AG09309 (cell line): ENCODE measurements at places on chromosomes 6 and 20.

DNA sequence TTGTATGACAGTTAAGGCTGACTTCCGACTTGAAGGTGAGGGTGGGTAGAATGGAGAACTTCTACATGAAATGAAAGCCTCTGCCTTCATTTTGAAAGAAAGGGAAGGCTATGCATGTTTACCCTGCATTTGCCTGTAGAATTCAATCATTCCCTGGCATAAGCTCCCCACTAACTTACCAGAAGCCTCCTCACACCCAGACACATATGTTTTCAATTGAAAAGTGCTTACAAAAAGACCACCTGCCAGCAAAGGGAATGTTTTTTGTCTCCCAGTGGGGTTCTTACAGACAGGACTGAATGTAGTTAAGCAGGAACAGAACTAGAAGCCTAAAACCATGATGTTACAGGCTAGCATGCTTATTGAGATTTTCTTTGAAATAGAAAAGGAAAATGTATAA lies 392.1 kb upstream of the HSF2 start:
- DNase-seq, result no peak

GRCh38 chr6:13635948-13636658 lies 21.0 kb downstream of the NOL7 start:
- no peak for DNase-seq

DNA sequence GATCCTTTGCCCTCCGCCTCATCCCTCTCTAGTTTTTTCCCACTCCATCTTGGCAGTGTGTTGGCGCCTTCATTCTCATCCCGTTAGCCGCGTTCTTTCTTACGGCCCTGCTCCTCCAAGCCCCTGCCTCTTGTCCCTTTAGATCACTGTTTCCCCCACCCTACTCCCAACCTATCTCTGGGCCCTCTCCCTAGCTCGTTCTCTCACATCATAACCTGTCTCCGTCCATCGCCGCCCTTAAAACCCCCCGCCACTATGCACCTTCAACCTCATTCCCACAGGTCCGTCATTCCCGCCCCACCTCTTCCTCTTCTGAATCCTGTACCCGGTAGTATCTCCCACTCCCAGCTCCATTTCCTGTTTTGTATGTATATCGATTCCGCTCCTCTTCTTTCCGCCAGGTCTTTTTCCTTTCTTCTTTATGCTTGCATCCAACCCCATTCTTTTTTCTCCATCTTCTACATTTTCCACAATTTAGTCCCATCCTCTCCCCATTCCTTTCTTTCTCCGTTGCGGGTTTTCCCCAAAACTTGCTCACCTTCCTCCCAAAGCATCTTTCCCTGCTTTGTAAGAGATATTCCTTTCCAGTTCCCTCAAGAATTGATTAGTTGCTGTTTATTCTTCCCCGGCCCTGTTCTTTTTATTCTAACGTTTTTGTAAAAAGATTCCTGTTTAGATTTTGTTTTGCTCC lies 671 bp downstream of the EFHC1 start:
- no peak for DNase-seq

- DNase-seq, result no peak
Observed at GRCh38 chr6:163389354-163389753, 25.2 kb upstream of the QKI start.

DNA sequence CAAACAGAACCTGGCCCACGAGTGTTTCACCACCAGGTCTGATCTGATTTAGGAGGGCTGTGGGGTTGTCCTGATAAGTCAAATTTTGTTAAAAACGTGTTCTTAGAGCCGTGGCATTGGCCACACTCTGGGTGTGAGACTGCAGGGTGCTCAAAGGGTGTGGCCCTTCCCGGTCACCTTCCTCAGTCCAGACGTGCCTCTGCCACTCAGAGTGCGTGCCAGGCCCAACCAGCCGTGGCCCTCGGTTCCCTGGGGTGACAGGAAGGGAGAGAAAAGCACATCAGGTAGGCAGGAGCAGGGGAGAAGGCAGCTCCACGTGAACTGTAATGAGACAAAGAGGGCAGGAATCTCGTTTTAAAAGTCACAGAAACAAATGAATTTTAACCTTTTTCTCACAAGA lies 115.4 kb downstream of the FAM120B start:
- no peak for DNase-seq

GRCh38 chr20:23445596-23446217 lies 6.2 kb downstream of the CSTL1 start:
- peak; percentile 29 for DNase-seq

DNA sequence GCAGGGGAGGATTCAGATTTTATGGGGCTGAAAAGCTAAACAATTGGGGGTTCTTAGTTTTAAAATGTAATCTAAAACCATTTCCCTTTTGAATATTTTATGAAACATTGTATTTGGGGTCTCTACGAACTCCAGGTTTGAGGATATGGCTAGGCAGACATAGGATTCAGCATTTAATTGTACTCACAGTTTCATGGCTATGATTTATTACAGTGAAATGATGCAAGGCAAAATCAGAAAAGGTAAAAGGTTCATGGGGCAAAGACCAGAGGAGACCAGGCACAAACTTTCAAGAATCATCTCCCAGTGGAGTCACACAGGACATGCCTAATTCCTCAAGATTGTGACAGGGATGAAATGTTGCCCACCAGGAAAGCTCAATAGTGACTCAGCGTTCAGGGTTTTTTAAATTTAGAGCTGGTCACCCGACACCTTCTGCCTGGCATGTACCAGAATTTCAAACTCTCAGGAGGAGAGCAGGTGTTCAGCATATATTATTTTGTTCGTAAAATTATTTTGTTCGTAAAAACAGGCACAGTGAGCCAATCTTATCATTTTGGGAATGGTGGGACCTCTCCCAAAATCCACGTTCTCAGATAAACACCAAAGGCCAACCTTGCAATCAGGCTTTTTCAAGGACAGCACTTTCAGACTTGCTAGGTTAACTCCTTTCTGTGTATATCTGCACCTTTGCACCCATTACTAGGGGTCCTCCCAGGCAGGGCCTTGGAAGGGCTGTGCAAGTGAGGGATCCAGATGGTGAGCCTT lies 270.3 kb downstream of the NKAIN2 start:
- no peak for DNase-seq
